ENCODE measurements at places on chromosomes 6 and 20.

DNA sequence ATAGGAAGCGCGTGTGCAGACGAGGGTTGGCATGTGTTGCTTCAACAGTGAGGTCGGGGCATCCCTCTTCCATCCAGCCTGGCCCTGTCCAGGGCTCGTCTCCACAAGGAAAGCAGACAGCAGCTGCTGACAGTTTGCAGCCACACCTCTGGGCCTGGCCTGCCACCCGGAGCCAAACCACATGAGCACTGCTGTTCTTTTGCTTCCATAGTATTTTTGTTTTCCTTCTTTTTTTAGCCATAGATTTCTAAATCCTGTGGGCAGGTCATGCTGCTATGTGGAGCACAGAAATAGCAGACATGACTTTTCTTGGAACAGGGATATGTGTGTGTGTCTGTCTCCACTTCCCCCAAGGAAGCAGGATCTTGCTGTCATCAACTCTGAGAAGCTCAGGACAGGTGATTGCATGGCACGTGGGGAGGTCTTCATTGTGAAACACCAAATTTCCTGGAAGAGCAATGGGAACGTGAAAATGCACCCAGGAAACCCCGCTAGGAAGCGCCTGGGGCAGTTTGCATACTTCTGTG lies 167.4 kb downstream of the DTNBP1 start:
- no peak for DNase-seq

- no peak for DNase-seq
Observed at GRCh38 chr6:33664506-33665057, 43.5 kb downstream of the ITPR3 start.

DNA sequence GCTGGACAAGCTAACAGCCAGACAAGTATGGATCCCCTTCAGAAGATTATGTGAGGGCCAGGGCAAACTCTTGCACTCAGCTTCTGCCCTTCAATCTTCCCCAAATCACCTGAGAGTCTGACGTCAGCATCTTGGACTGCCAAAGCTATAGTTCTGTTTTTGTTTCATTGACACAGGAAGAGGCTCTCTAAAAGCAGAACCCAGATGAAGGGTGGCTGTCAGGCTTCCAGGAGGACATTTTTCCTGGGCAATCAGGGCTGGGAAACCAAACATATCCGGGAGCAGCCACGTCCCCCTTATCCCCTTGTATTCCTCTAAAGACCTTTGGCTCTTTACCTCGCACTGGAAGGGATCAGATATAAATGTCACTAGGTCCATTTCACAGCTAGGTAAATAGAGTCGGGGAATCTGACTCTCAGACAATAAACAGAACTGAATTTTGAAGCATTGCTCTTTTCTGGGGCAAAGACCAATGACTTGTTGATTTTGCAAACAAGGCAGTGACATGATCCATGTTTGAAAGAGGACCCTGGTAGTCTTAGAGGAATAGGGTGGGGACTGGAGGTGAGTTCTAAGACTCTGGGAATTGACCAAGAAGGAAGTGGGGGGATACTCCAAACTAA lies 13.3 kb downstream of the MAFB start:
- DNase-seq, result no peak

- DNase-seq, result no peak
Observed at GRCh38 chr6:31468311-31468710, 29.6 kb upstream of the MICB start.

GRCh38 chr6:21840428-21840827 lies 246.9 kb downstream of the SOX4 start:
- DNase-seq, result no peak

DNA sequence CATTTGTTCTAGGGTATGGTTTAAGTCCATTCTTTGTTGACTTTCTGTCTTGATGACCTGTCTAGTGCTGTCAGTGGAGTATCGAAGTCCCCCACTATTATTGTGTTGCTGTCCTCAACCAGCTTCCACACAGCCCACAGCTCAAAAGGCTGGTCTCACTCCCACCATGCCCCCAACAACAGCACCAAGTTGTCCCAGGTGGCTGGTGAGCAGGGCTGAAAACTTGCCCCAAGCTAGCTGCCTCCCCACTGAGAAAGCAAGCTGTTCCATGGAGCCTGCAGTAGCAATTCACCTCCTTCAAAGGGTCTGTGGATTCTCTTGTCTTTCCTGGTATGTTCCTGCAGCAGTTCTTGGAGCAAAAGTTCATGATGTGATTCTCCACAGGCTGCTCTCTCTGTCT lies 221.0 kb downstream of the SYNDIG1 start:
- DNase-seq, result no peak

DNA sequence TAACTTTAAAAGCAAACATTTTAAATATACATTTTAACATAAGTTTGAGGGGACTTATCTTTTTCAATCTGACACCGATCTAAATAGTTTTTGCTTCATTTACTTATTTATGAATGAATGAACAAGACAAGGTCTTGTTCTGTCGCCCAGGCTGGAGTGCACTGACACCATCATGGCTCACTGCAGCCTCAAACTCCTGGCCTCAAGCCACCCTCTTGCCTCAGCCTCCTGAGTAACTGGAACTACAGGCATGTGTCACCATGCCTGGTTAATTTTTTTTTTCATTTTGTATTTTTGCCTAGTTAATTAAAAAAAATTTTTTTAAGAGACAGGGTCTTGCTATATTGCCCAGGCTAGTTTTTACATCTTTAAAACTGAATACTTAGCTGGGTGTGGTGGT lies 25.4 kb downstream of the FBXO9 start:
- no peak for DNase-seq

DNA sequence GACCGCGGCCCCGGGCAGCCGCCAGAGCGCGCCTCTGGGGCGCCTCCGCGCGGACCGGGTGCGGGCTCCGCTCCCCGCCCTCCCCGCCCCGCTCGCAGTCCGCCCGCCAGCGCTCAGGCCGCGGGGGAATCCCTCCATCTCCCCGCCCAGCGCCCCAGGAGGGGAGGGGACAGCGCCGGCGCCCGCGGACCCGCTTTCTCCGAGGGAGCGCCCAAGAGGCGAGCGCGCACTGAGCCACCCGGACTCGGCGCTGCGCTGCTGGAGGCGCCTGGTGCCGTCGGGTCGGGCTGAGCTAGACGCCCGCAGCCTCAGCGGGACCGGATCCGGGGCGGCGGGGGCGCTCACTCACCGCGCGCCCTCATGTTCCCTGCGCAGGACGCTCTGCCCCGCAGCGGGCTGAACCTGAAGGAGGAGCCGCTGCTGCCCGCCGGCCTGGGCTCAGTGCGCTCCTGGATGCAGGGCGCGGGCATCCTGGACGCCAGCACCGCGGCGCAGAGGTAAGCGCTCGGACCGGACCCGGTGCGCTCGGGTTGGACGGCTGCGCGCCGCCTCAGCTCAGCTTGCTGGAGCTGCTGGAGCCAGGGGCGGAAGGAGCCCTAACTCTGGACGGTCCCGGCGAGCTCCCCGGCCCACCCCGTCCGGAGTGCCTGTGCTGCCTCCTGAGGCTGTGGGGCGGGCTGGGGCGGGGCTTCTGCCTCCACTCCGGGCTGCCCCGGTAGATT lies 867 bp downstream of the EBF4 start:
- DNase-seq, result peak; percentile 33

DNA sequence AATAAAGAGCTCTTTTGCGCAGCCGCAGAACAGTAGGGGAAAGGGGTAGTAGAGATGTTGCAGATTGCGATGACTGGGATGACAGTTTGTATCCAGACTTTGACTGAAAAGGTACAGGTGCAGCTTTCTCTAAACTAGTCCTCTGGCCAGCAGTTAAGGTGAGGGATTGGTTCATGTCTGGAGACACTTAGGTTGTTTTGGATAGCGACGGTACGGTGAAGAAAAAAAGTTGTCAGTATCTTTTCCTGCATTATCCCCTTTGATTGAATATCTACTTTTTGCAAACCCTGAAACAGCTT lies 537 bp downstream of the PRR3 start:
- no peak for DNase-seq

DNA sequence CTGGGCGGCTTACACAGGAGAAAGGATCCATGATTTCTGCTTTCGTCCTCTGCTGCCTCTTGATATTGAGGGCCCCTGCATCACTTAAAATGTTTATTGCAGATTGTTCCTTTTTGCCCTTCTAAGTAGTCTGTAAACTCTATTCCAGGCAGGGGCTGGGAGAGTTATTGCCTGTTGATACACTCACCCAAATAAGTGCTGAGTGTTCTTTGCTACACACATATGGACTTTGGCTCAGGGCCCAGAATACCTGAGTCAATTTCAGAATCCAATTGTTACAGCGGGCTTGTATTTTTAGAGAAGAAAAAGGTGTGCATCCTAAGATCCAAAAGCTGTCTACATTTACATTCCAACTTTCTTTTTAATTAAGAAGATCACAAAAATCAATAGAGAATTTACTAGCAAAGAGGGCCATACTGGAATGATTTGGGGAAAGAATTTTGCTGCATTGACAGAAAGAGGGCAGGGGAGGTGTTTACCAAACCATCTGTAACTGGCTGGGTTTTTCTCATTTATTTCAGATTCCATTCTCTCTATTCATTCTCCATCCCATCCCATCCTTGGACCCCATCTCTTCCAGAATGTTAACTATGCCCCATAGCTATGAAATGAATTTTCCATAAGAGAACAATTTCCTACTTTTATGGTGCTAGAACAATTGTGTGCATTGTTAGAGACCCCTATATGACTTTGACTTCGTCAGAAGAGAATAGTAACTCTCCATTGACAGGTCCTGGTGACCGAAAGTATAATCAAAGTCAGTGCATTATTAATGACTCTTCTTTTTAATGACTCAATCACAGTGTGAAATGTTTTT lies 959.9 kb upstream of the FLRT3 start:
- DNase-seq, result no peak

- no peak for DNase-seq
Observed at GRCh38 chr6:97867177-97867576, 584.2 kb upstream of the MMS22L start.

DNA sequence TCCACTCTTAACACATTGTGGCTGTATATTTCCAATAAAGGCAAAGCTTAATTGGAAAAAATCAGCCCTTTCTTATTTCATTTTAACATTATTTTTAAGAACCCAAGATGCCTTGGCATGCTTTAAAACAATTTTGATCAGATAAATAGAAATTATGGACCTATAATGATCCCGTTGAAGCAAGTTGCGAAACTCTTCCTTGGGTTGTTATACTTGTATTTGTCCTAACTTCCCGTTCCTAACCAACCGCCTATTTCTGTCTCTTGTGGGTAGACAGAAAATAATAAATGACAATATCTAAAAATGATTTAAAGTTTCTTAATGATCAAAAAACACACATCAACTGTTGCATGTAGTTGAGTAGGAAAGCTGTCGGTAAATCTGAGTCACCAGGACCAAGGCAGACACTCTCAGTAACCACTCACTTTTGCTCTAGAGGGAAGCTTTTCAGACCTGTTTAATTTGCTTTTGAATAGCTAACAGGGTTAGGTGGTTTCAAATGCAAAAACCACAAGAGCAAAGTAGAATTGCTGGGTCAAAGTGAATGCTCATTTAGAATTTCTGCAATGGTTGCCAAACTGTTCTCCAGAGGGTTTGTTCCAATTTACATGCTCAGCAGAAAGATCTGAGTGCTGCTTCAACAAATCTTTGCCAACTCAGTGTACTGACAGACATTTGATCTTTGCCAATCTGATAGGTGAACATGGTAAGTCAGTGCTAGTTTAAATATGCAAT lies 34.2 kb upstream of the KCNK5 start:
- no peak for DNase-seq

- DNase-seq, result no peak
Observed at GRCh38 chr20:62571669-62572344, 70.5 kb upstream of the SLCO4A1 start.

- no peak for DNase-seq
Observed at GRCh38 chr6:89999945-90000825, 105.9 kb downstream of the GJA10 start.

- DNase-seq, result no peak
Observed at GRCh38 chr20:7470912-7471311, 469.3 kb downstream of the HAO1 start.

DNA sequence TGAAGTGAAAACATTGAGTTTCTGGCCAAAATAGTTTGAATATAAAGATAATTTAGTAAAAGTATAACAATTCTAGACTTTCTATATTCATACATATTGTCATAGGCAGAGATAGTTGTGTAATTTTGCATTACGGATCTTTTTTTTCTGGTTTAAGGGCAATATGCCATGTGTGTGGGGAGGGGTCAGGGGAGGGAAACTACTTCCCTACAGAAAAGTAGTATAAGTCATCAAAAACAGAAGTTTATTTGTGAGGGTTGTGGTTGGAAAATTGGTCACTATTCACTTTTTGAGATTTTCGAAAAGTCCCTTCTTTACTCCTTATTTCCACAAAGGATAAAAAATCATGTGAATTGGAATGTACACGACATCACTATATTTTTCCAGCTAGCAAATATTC lies 288.2 kb upstream of the PREP start:
- no peak for DNase-seq

GRCh38 chr20:61543931-61544745 lies 292.1 kb downstream of the CDH4 start:
- no peak for DNase-seq

DNA sequence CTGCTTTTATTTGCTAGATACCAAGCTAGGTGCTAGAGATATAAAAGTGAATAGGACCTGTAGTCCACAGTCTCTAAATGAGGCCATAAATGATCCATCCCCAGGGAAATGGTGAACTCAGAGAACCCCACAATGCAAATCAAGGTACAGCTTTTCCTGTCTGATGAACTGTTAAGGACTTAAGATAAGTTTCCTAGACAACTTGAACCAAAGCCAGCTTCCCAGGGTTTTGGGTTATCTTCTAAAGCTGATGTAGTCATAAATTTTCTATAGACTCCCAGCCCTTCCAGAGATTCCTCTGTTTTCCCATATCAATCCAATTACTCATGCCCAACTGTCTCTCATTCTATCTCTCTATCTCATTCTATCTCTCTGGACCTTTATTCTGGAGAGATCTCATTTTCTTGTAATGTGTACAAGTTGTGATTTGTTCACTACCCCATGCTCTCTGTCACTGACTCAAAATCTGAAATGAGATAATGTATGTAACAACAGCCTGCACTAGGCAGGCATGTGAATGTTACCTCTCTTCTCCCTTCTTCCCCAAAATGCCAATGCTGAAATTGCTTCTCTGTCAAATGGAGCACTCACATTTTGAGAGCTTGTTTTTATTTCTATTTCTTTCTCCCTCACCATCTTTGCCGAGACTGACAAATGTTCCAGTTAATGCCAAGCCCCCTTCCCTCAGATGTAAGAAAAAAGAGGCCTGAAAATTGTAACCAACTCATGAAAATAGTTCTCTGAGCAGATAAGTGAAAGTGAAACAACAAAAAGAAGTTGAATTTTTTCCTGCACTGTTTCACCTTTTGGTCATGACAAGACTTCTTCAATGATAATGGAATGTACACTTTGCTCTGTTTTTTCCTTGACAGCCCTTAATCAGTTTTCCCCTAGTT lies 279.9 kb downstream of the SLC35F1 start:
- no peak for DNase-seq

GRCh38 chr6:357791-358341 lies 33.7 kb upstream of the IRF4 start:
- DNase-seq, result no peak

Data from stimulated activated CD4-positive, alpha-beta T cell treated with anti-CD3 and anti-CD28 coated beads, Interleukin-2, amount 100 ng/mL, for 4 hours (primary cell).